ENCODE measurements at places on chromosomes 16 and 17.

DNA sequence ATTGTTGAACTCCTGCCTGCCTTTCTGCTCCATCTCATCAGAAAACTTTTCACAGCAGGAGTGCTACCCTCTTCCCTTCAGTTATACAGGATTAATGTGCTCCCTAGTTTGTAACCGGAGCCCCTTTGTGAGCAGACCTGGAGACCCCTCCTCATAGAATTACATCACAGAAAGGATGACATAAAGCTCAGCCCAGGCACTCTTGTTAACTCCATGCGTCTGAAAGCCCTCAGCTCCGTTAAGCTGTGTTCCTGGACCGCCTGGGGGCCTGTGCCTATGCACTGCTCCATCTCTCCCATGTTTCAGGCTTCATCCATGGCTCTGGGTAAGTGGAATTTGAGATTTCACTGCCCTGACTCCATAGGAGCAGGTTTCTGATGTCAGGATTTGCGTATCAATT lies 7.6 kb downstream of the WSCD1 start:
- no peak for DNase-seq

GRCh38 chr17:80180192-80180591 lies 10.4 kb downstream of the CARD14 start:
- no peak for DNase-seq

DNA sequence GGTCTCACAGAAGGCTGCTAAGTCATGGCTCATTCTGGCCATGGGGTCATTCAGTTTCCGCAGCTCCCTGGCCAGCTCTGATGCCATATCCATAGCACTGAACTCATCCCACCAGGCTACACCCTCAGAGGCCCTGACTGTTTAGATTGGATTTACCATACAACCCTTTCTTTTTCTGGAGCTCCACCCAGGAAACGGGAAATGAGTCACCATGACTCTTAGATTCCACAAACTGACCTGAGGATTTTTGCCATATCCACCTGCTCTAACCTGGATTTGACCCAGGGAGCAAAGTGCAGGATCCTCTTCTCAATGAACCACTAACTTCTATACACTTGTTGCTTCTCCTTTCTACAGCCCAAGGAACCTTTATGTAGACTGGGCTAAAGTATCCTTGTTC lies 20.3 kb upstream of the CALB2 start:
- no peak for DNase-seq

GRCh38 chr16:54208237-54208636 lies 78.3 kb downstream of the IRX3 start:
- no peak for DNase-seq

DNA sequence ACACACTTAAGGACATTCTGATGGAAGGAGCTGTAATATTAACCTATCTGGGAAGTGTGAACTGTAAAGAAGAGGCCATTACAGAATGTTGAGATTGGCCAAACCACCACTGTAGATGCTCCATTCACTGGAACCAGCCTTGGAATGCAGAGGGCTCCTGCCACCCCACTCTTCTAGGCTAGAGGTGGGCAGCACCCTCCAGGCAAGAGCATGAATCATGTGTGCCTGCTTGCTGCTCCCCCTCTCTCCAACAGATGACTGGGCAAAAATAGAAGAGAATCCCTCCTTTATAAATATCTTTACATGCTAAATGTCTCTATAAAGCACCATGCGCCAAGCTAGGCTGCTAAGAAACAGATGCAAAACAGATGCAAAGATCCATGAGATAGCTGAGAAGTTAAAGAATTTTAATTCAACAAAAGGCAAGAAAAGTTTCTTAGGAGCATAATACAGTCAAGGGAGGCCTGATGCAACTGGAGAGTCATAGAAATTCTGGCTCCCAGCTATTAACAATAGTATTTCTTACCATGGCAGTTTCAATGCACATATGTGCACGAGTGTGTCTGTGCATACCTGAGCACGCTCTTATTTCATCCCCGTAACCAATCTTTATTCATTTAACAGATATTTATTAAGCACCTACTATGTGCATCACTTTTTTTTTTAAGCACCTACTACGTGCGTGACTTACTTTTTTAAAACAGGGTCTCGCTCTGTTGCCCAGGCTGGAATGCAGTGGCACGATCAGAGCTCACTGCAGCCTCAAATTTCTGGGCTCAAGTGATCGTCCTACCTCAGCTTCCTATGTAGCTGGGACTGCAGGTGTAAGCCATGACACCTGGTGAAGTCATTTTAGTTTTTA lies 53.6 kb downstream of the GRIN2A start:
- no peak for DNase-seq

DNA sequence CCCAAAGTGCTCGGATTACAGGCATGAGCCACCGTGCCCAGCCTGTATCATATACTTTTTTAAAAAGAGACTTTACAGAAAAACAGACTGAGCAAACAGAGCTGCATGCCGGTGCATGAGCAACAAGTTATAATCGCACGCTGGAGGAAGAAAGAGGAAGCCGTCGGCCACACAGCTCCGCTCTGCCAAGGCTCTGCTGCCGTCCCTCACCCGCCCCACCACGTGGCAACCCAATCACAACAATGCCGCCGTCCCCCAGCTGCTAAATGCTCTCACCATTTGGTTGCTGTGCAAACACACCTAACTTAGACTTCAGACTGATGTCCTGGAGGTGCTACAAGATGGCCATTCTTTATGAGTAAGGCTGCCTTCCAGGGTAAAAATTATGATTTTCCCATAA lies 83.5 kb downstream of the ADCY9 start:
- no peak for DNase-seq

DNA sequence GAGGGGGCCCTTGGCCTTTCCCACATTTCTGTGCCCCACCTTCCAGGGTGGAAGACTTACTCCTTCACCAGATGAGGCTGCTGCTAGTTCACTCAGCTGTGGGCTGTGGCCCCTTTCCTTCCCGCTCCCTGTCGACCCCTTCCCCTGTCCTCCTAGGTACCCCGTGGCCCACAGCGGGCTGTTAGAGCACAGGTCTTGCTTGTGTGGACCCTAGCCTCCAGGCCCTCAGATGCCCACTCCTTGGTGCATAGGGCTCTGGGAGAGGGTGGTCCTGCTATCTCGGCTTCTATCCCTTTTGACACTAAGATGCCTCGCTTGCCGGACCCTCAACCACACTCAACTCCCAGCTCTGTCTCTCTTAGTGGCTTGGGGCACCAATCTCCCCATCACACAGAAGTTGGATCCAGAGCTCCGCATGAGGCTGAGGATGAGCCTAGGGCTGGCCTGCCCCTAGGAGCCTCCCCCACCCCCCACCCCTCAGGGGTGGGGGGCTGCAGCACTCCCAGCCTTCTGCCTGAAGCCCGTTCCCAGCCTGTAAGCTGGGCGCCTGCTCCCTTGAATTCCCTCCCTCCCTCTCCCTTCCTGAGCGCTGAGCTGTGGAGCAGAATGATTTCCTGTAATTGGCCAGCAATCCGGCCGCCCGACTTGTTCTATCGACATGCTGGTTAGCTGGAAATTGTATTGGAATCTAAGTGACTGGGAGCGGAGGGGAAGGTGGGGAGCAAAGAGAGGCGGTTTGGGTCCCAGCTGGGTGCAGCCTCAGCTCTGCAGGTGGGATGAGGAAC lies 30.9 kb downstream of the DCAKD start:
- no peak for DNase-seq

DNA sequence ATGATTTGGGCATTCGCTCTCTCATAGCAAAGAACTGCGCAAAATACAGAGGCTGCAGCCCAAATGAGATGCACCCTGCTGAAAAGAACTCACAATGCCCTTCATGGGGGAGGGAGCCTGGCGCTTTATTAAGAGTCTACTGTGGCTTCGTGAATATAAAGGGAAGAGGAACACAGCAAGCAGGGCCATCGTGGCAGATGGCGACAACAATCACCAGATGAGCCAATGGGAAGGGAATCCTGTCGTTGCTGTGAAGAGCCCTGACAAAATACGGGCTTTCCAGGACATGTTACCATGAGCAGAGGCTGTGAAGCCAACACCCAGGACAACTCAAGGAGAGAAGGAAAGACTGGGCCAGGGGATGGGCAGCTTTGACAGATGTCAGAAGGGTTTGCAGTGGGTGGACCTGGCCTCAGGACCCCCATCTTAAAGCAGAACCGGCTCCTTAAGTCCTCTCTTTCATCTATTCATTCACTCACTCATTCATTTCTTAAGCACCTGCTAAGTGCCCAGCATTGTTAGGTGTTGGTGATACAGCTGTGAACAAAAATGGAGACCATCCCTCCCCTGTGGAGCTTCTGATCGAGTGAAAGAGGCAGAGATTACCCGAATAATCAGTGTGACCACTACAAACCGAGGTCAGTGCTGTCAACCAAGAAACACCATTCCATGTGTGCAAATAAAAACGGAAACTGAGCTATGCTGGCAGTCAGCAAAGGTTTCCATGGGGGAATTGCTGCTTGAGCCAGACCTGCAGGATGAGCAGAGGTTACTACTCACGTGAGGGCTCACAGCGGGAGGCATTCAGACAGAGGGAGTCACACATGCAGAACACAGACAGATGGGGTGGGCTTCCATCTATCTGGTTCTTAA lies 125.8 kb downstream of the DYNLRB2 start:
- DNase-seq, result no peak

Measured in activated naive CD4-positive, alpha-beta T cell treated with anti-CD3 and anti-CD28 coated beads, Interleukin-2, amount 50 U/mL, for 16 hours (primary cell).